ENCODE measurements at places on chromosomes 1 and 21.
A peak's percentile ranks its signal among the peaks of the same experiment; 100 is the strongest.

- DNase-seq: no peak
Measured at GRCh38 chr1:196143602-196144342, 464.5 kb downstream of the KCNT2 start.

GRCh38 chr1:154295408-154296235, 23.2 kb downstream of the HAX1 start:
- DNase-seq: no peak

GRCh38 chr1:29305943-29306342, 69.6 kb downstream of the PTPRU start:
- no peak for DNase-seq

DNA sequence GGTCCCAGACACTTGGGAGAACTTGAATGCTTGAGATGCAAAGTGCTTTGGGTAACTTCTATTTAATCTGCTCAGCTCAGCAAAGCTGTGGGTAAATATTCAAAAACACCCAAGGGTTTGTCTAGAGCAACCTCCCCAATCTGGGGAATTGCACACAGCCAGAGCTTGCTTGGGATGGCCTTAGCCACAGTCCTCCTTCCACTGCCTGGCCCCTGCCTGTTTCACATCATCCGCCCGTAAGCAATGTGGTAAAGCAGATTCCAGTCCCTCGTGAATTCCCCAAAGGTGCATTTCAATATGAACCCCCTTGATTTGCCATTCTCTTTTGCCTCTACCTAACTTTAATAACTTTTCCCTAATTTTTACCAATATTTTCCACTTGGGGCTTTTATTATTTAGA, 418.1 kb downstream of the DISC1 start:
- DNase-seq: no peak

DNA sequence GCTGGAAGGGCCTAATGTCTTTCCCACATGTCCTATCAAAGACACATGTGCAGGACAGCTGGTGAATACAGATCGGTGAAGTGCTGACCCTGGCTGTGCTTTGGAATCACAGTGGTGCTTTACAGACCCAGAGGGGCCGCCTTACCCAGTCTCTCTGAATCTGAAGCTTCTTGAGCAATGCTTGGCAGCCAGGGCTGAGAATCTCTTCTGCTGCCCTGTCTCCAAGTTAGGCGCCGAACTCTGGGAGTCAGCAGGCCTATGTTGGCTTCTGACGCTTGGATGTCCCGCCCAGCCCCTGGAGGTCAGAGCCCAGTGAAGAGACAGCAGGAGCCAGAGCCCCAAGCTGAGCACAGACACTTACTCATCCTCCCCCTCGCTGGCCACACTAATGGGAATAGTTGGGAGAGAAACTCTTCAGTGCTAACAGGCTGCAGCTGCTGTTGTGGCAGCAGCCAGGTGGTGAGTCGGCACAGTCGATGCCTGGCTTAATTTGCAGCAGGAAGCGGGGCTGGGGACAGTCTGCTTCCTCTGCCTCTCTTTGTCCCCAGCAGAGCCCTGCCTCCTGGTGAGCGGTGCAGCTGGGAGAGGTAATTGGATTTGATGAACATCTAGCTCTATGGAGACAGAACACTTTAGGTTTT, 68.1 kb downstream of the URB2 start:
- DNase-seq: no peak

DNA sequence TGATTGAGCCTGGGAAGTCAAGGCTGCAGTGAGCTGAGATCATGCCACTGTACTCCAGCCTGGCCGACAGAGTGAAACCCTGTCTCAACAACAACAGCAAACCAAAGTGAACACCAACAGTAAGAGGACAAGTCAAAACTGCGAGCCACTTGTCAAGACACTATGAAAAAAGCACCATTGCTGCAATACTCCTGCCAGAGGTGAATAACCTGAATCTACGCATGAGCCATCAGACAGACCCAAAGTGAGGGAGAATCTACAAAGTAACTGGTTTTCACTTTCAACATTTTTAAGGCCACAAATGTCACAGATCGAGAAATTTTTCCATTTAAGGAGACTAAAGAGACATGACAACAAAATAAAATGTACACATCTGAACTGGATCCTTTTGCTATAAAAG, 21.9 kb downstream of the SYNJ1 start:
- DNase-seq: no peak

GRCh38 chr1:54804471-54805132, 3.5 kb upstream of the TTC22 start:
- no peak for DNase-seq

DNA sequence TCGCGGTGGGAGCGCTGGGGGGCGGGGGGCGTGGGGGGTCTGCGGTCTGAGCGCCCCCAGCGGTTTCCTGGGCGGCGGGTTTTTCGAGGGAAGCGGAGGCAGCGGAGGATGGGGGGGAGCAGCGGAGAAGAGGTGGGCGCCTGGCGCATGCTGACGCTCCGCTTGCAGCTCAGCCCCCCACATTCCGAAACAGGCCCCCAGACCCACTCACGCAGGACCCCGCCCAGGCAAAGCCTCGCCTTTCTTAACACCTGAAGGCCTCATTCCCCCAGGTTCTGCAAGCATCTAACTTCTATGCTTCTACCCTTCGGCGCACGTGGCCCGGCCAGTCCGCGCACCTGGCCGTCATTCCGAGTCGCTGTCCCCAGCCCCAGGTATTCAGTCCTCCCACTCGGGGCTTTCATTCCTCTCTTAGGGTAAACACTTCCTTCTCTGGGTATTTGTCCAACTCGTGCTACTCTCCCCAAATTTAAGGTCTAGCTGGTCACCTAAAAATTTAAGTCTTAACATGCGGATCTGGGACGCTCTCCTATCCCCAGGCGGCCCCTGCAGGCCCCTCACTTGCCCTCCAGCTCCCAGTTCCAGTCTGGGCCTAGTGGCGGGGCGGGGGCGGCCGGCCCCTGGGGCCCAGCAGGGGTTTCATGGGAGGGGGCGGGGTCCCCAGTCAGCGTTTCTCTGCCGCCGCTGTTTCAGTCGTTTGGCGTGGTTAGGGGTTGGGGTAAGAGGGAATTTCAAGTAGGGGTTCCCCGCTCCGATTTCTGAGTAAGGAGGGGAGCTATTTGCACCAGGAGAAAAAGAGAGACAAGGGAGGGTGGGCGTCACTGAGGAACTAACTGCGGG, 2.8 kb upstream of the ZBTB7B start:
- peak; percentile 49 for DNase-seq

DNA sequence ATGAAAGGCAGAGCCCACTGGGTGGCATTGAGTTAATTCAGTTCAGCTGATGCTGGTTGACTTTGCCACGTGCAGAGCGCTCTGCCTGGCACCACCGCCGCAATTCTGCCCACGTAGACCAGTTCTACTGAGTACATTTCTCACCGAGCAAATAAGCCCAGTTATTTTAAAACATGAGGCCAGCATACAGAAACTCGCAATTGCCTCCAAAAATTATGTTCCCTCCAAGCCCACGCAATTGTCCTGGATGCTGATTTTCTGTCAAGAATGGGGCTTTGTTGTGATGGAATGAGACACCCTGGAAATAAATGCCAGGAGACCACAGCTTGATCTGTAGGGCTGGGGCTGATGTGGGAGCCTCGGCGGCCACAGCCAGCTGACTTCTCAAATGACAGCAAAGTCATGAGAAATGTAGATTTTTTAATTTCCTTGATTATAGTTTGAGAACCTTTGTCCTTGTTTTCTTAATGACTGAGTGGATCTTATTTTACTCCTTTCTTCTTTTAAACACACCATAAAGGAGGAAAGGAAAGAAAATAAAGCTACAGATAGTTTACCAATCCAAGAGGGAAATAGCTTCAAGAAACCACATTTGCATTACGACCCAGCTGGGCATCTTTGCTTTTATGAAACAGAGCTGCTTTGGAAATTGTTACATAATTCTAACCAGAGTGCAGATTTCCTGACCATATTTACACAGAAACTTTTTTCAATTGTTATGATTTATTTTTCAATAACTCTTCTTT, 11.6 kb upstream of the PARP1 start:
- no peak for DNase-seq

GRCh38 chr1:203065191-203065590, 20.6 kb downstream of the MYOG start:
- no peak for DNase-seq

- no peak for DNase-seq
Measured at GRCh38 chr1:22919341-22920025, 53.2 kb downstream of the LACTBL1 start.

GRCh38 chr1:19955534-19956170, 23.8 kb downstream of the PLA2G2A start:
- no peak for DNase-seq

DNA sequence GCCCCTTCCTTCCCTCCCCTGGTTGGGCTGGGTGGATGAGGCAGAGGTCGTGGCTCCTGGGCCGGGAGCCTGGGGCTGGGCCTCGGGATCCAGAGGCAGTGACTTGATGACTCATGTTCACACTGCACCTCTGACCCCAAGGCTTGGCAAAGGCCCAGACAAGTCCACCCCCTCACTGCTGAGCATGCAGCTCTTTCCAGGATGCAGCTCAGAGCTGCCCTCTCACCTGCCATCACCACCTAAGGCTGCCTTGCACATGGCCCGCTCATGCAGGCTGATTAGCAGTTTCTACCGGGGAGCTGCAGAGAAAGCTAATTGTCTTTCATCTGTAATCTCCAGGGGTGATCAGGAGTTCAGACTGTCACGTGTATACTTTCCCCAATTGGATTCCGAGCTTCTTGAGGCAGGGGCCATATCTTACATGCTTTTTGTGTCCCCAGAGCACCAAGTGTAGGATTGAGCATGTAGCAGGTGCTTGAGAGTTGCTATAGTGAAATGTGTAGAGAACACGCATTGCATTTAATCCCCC, 62.1 kb downstream of the LRRN2 start:
- DNase-seq: no peak

DNA sequence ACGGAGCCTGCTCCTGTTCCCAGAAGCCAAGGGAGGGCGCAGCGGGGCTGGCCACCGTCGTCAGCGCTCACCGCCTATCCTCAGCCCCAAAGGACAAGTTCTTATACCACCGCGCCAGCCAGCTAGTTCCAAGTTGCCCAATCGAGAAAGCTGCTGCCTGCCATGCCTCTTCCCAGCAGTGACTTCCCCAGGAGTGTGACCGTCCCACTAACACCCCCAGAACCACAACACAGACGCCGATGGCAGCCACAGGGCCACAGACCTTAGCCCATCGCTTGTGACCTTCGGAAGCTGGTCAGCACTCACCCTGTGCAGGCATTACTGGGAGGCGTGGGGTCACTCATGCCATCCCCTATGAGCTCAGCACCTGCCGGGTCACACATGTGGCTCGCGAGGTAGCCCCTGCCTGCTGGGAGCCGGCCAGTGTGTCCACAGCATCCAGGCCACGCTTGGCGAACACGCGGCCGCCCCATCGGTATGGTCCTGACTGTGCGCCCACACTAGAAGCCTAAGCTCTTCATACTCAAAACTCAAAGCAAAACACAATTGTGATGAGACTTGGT, 20.1 kb downstream of the NADK start:
- DNase-seq: no peak

DNA sequence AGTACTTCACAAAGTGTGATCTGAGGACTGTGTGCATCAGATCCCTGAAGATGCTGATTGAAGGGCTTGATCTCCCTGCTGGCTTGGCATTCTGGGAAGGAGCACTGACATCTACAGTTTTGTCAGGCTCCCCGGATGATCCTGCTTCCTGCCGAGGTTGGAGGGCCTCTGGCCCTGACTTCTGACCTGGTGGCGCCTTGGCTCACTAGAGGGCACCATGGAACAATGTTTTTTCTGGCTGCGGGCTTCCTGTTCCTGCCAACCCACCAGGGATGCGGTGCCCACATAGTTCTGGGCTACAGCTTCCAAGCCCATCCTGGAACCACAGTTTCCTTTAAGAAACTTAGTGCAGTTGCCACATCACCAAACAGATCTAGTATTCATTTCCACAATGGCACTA, 38.8 kb upstream of the RASAL2 start:
- no peak for DNase-seq

GRCh38 chr21:15422783-15423182, 307.0 kb upstream of the USP25 start:
- no peak for DNase-seq

GRCh38 chr1:212110617-212111016, 75.1 kb downstream of the DTL start:
- DNase-seq: no peak

DNA sequence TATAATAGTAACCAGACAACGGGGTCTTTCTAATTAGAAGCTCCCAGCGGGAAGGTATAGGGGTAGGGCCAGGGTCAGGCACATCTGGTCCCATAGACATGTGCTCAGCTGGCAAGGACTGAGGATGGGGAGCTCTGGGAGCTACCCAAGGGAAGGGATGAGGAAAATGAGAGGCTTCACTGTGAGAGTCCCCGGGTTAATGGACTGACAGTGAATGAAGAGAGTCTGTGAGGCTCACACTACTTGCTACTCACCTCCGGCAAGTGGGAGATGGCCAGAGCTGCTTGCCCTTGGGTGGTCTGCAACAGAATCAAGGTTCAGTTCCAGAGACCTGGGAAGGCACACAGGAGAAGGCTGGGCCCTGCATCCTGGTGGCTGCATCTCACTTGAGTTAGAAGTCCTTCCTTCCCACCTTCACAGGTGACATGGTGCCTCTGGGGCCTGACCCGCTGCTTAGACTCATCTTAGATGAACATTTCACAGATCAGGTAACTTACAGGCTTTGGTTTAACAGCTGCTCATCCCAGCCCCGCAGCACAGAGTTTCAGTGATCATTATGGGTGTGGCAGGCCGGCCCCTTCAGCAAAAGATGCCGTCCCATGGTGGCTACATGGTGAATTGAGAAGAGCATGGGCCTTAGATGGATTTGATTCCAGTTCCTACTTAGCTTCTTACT, 31.7 kb downstream of the EIF2D start:
- DNase-seq: no peak

DNA sequence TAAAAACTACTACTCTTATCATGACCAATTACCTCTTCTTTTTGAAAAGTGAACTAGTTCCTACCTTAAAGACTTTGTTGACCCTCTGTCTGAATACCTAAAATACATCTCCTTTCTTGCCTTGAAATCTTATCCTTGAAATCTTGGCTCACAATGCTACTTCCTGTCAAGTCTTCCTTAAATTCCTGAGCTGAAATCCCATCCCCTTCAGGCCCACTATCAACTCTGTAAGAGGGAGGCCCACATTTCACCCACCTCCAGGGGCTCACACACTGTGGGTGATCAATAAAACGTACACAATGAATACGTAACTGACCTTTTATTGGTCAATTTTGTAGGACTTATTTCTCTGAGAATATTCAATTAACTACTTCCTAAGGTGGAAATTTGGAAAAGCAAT, 88.0 kb downstream of the APP start:
- DNase-seq: no peak

DNA sequence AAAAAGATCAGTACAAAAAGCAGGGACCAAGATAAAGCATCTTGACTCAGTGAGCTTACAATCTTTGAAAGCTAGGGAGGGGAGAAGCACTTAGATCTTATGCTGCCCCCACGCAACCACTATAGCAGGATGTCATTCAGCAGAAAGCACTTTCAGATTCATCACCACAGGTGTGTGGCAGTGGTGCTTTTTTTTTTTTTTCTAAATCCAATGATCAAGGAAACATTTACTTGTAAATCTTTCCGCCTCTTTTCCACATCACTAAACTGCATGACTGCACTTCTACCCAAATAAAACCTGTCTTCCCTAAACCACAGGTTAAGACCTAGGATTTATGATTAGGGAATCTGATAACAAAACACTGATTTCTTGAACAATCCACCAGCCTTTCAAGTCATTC, 154.8 kb downstream of the SLC45A1 start:
- peak; percentile 40 for DNase-seq
